ENCODE measurements at places on chromosomes 4 and X.

DNA sequence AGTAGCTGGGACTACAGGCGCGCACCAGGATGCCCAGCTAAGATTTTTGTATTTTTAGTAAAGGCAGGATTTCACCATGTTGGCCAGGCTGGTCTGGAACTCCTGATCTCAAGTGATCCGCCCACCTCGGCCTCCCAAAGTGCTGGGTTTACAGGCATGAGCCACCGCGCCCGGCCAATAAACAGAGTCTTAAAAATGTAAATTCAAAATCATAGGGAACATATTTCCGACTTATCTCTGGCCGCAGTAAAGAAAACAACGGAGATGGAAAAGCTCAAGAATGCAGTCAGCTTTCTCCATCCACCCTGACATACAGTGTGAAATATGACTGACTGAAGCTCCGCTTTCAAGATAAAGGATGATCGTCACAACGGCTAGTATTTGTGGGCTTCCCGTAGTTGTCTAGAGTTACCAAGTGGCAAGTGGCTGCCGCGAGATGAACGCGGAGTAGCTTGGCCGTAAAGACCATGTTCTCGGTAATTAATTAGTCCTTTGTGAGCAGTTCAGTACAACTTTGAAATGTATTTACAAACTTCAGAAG is 495.1 kb upstream of the FAT1 start:
- DNase-seq = no peak

GRCh38 chr4:78775303-78776078 is 659 bp upstream of the BMP2K start:
- DNase-seq = peak; percentile 77

GRCh38 chrX:46255046-46255445 is 290.2 kb downstream of the ZNF674 start:
- no peak for DNase-seq

GRCh38 chrX:18574591-18574990 is 97.3 kb downstream of the RS1 start:
- no peak for DNase-seq

DNA sequence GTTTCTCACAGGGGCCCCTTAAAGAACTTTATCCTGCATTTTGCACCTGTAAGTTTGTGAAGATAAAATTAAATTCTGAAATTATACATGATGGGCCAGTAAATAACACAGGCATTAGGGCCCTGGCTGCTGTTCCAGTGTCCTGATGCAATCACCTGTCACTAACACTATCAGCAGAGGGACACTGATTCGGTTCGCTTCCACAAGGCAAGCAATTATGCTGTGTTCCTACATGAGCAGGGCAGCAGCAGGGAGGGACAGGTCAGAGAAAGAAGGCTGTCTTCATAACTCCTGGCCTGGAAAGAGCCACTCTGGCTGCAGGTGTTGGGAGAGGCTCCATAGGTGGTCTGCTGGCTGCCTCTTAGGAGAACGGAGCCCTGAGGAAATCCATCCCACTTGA is 487.3 kb downstream of the MID1IP1 start:
- DNase-seq = no peak

DNA sequence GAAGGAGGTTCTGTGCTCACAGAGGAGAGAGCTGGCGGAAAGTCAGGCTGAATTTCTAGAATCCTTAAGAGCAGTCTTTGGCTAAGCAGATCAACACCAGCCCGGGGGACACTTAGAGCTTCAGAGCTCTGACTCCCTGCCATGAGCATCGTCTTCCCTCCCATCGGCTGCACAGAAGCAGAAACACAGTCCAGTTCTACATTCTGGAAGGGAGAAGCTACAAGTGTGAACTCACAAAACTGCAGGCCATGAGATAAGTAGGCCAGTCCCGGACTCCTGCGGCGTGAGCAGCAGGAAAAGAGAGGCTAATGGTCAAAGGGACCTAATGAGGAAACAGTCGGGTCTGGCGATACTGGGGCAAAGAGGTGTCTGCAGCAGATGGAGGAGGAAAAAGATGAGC is 211.5 kb downstream of the DHX15 start:
- DNase-seq = no peak

GRCh38 chrX:112571388-112571787 is 108.3 kb downstream of the LHFPL1 start:
- no peak for DNase-seq

DNA sequence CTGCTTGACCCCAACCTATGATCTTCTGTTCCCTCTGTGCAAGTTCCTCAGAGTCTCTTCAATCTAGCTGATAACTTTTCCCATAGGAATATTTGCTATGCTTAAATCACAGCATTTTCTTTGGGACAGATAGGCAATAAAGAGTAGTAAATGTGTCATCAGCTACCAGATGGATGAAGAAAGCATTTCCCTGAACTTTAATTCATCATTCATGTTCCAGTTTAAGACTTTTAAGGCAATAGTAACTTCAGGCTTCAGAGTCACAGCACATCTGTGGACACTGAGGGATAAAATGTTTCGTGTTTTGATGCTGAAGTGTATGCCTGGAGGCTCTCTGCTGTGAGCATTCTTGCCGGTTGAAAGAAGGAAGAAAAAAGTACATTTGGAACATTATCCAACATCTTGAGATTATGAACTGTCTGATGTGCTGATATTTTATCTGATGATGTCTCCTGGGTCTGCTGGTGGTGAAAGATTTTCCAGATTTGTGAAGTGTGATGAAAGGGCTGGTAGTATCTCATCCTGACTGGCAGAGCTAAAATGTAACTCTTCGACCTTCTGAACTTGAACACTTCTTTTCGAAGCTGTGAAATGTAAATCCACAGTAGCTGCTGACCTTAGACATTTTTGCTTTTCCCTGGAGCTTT is 133.7 kb downstream of the DCLK2 start:
- no peak for DNase-seq

DNA sequence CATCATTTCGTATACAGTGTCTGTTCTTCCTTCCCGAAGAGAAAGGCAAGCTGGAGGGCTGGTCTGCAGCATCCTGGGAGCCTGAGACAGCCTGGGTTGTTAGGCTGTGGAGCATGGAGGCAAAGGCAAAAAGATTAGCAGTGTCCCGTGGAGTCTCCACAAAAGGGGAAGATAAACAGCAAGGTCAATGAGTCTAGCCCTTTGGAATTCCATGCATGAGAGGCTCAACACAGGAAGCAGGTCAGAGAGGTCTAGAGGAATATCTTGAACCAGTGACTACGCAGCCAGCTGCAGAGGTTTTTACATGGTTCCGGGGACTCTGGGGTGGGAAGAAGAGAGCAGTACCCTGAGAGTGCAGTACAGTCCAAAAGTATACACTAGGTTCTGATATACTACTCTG is 12.2 kb upstream of the MCF2 start:
- no peak for DNase-seq

- no peak for DNase-seq
Observed at GRCh38 chrX:136405126-136405525, 82.6 kb upstream of the BRS3 start.

GRCh38 chrX:45515262-45516215 is 314.9 kb upstream of the DIPK2B start:
- DNase-seq = no peak

DNA sequence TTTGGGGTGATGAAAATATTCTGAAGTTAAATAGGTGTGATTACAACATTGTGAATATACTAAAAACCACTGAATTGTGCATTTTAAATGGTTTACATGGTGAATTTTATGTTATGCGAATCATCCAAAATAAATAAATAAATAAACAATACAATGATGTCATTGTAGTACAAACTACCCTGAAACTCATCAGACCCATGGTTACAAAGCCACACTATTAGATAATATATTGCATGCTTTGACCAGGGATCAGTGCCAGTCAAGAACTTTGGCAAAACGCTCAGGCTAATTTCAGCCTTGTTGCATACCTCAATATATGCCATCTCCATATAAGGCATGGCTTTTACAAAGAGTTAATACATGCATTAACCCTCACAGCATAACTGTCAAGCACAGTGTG is 45.5 kb upstream of the XIAP start:
- no peak for DNase-seq

- DNase-seq = no peak
Observed at GRCh38 chr4:8818063-8818881, 53.4 kb downstream of the HMX1 start.

DNA sequence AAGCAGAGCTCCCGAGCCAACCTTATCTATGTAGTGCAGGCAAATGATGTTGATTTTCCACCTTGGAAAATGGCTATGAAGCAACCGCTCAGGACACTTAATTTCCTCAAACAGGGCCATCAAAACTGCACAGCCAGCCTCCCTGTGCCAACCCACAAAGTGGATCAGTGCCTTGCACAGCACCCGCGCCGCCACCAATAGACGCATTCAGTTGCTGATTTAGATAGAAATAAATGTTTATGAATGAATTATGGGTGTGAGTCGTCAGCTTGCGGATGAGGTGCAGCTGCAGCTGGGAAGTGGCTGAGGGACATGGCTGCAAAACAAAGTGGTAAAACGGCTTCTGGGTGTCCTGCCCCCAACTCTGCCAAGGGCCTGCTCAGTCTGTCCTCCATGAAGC is 47.0 kb downstream of the SOD3 start:
- DNase-seq = no peak

DNA sequence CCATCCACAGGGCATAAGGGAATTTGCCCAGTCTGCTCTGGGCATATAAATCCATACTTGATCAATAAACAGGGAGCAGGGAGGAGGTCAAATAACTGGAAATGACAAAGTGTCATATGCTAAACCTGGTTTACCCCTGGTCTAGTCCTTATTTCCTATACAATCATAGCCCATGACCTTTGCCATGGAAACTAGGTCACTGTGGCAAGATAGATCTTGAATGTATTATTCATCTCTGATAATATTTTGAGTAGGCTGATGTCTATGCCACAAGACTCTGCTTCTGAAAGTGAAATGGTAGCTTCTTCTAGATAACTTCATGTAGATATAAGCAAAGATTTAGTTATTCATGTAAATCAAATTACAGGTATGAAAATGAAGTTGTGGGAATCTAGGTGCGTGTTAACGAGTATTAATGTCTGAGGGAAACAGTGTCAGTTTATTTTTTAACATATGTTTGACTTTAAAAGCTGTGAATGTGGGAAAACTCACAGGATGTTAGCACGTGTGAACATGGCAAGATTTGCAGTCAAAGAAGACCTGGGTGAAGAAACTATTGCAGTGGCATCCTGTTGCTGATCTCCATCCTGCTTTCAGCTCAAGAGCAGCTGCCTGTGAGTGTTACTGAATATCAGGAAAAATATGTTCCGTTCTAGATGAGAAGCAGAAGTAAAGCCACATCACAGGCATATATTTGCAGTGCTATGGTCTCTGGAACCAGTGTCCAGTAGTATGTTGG is 81.8 kb upstream of the NDP start:
- no peak for DNase-seq

DNA sequence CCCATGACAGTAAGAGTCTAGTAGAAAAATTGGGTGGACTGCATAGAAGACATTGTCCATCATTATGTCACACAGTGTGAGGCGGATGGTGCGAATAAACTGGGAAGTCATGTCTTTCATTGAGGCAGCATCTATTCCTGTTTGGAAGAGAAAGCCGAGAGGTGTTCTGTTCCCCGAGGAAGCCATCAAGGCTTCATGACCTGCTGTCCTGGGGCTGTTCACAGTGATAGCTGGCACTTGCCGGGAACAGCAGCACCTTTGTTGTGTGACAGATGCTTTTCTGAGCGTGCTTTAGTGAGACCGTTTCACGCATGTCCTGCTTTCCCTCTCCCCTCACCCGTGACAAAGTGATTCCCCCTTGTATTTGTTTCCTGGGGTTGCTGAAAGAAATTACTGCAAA is 20.3 kb downstream of the RGS12 start:
- no peak for DNase-seq

DNA sequence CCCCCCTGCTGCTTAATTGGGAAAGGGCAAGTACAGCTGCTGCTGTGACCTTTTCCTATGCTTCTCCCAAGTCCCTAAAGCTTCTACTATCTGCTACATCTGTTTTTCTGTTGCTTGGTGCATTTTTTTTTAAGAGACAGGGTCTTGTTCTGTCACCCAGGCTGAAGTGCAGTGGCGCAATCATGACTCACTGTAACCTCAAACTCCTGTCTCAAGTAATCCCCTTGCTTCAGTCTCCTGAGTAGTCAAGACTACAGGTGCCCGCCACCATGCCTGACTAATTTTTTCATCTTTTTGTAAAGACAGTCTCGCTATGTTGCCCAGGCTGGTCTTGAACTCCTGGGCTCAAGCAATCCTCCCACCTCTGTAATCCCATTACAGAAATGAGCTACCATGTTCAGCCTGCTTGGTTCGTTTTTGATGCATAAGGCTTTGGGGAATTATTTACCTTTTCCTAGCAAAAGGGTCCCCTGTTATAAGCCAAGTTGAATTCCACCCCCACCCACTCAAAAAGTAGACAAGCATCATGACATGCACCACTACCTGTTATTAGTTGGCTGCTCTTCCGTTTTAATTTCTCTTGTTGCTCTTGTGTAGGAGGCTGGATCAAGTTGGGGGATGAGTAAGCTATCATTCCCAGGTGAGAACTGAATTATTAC is 39.6 kb downstream of the DGKK start:
- no peak for DNase-seq

GRCh38 chr4:119110121-119110520 is 25.5 kb upstream of the MYOZ2 start:
- DNase-seq = no peak

GRCh38 chr4:133775881-133776280 is 425.7 kb downstream of the PABPC4L start:
- no peak for DNase-seq

DNA sequence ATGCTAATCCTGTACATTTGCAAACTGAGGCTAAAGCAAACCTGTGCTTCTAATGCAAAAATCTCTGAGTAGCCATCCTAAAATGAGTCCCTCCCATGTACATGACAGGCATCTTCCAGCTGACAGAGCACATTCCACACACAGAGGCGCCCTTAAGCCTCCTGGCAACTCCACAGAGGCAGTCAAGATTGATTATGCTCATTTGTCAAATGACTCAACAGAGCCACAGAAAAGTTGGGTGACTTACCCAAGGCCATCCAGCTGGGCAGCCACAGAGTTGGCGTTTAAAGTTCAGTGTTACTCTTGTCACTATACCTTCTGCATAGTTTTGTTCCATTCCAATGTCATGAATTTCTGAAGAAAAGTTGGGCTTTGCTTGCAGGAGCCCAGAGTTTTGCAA is 394.6 kb upstream of the FGF13 start:
- no peak for DNase-seq

- DNase-seq = no peak
Observed at GRCh38 chr4:155353923-155354540, 22.7 kb downstream of the MAP9 start.

DNA sequence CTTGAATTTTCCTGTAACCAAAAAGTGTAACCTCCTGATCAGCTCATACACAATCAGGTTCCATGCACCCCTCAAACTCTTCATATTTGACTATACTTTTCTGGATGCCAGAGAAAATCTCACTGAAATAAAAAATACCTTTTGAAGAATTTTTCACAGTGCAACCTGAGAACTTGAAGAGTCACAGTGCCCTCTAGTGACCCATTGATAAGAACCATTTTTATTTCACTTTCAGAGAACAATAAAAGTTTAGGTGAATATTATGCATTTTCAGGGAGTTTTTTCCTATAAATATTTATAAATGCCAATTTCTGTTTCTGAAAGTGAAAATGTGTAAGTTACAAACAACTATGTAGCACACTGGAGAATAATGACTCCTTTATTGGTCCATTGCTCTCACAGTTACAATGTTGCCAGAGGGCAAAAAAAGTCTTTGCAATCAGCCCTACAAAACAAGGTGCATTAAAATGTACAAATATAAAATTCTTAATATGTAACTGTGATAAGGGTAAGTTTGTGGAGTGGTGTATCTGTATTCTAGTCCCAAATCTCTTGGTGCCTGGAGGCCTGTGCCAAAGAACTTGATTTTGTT is 153.6 kb upstream of the INTU start:
- DNase-seq = no peak

Data from stimulated activated CD8-positive, alpha-beta memory T cell treated with anti-CD3 and anti-CD28 coated beads, Interleukin-12 subunit alpha, Interleukin-12 subunit beta, amount 100 ng/mL, for 1 hour (primary cell).